Neural progenitor cell (in vitro differentiated cells): ENCODE measurements at places on chromosomes 6 and 20.

DNA sequence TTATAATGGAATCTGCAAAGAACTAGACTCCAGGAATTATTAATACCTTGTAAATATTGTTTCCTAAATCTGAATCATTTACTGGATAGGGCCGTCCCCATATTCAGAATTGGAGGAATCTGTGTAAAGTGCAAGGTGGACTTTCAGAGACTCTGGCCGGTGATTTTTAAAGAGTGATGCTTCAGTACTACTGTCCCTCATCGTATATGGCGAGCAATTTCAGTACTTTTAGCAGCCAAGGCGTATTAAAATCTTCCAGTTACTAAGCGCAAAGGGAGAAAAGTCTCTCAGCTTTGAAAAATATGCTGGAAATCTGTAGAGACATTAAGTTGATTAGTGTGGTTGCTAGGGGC lies 483 bp downstream of the SMIM26 start:
- no peaks in the 10 kb centered on the region for H3K27me3 ChIP-seq
- H3K4me3 ChIP-seq, result peak overlapping the region; percentile 73
- DNase-seq, result no peak
- no peak overlapping the region for H3K27ac ChIP-seq
- peaks cover 11% of the 10 kb centered on the region for H3K4me1 ChIP-seq

DNA sequence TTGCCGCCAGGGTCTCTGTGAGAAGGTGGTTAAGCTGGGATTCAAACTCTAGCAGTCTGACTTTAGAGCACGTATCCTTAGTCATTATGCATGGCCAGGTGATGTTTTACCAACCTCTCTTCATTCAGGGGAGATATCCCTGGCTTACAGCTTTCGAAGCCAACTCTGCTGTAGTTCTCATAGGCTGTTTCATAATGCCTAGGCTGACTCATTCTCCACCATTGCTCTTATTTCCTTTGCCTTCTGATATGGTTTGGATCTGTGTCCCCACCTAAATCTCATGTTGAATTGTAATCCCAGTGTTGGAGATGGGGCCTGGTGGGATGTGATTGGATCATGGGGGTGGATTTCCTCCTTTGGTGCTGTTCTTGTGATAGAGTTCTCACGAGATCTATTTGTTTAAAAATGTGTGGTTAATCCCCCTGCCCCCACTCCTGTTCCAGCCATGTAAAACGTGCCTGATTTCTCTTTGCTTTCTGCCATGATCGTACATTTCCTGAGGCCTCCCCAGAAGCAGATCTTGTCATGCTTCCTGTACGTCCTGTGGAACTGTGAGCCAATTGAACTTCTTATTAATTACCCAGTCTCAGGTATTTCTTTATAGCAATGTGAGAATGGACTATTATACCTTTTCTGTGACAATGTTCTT lies 94.6 kb upstream of the MAN1A1 start:
- DNase-seq, result no peak
- no peaks in the 10 kb centered on the region for H3K27me3 ChIP-seq
- H3K4me3 ChIP-seq, result no peak overlapping the region
- no peaks in the 10 kb centered on the region for H3K4me1 ChIP-seq
- no peaks in the 10 kb centered on the region for H3K36me3 ChIP-seq
- no peak overlapping the region for H3K27ac ChIP-seq

DNA sequence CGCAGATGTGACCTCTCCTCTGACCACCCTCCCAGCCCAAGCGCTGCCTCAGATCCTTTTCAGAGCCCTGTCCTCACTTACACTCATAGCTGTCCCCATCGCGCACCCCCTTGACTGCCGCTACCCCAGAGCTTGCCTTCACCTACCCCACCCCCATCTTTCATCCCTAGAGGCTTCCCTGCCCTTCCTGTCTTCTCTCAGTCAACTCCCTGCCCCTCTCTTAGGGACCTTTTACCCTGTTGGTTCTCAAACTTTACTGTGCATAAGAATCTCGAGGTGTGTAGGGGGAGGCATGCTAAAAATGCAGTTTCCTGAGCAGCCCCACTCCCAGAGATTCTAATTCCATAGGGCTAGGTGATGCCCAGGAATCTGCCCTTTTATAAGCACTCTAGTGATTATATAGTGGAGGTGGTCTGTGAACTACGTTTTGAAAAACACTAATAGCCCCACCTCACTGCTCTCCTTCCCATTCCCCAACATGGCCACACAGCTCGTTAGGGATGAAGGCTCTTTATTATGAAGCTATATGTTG lies 725 bp downstream of the TM9SF4 start:
- peak overlapping the region; percentile 75 for H3K4me3 ChIP-seq
- no peak for DNase-seq
- peaks cover 12% of the 10 kb centered on the region for H3K4me1 ChIP-seq
- peak overlapping the region; percentile 97 for H3K27ac ChIP-seq

DNA sequence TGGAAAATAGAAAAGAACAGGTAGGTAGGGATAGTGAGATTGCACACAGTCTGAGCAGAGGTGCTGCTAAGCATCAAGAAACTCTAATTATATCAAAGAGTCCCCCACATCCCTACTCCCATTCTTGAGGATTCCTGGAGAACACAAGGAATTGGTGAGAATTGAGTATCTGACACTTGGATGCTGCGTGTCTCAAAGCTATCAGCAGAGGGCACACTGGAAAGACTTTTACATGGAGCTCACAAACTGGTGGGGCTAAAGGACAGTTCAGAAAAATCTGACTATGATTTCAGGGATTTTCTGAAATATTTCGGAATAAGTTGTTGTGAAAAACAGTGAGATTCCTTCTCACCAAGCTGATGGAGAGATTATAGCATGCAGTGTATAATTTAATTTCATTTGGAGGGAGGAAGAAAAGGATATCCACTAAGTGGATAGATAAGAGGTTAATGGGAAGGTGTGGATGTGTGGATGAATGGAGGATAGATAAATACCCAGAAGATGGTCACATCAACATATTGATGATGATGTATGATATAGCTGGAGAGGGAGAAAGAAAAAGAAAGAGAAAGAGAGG lies 215.4 kb upstream of the DEFB112 start:
- peaks cover under 1% of the 10 kb centered on the region for H3K4me1 ChIP-seq
- H3K4me3 ChIP-seq, result no peak overlapping the region
- no peaks in the 10 kb centered on the region for H3K36me3 ChIP-seq
- no peak overlapping the region for H3K27ac ChIP-seq

GRCh38 chr20:10919396-10920140 lies 245.8 kb upstream of the JAG1 start:
- H3K4me1 ChIP-seq, result no peaks in the 10 kb centered on the region
- DNase-seq, result no peak
- H3K4me3 ChIP-seq, result no peak overlapping the region

DNA sequence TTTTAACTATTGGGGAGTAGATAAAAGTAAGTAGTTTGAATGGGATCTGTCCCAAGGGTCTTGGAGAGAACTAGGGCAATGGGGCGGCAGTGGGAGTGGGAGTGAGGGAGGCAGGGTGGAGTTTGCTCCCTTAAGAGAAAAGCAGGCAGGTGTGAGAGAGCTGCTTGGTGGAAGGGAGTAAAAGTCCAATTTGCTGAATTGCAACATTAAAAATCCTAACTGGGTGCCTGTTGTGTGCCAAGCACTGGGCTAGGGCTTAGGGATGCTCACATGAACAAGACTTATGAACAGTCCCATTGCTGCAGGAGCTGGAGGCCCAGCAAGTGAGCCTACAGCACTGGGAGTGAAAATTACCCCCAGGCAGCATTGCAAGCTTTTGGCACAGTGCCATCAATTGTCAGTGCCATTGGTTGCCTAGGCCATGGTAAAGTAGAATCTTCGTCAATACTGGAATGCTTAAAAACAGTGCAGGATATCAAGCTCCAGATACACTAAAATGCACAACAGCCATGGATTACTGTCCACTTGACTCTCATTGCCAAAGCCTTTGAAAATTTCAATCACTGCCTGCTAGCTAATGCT lies 277.7 kb upstream of the JARID2 start:
- no peaks in the 10 kb centered on the region for H3K36me3 ChIP-seq
- no peak overlapping the region for H3K27ac ChIP-seq
- no peaks in the 10 kb centered on the region for H3K27me3 ChIP-seq
- DNase-seq, result no peak

GRCh38 chr6:125486881-125487280 lies 185.1 kb upstream of the HDDC2 start:
- no peak overlapping the region for H3K27ac ChIP-seq
- DNase-seq, result no peak
- no peaks in the 10 kb centered on the region for H3K4me1 ChIP-seq
- no peaks in the 10 kb centered on the region for H3K36me3 ChIP-seq
- H3K4me3 ChIP-seq, result no peak overlapping the region
- H3K27me3 ChIP-seq, result no peaks in the 10 kb centered on the region

GRCh38 chr6:101404775-101405174 lies 11.3 kb downstream of the GRIK2 start:
- peaks cover 36% of the 10 kb centered on the region for H3K4me1 ChIP-seq
- DNase-seq, result no peak
- peaks cover 48% of the 10 kb centered on the region for H3K27me3 ChIP-seq
- H3K27ac ChIP-seq, result no peak overlapping the region

DNA sequence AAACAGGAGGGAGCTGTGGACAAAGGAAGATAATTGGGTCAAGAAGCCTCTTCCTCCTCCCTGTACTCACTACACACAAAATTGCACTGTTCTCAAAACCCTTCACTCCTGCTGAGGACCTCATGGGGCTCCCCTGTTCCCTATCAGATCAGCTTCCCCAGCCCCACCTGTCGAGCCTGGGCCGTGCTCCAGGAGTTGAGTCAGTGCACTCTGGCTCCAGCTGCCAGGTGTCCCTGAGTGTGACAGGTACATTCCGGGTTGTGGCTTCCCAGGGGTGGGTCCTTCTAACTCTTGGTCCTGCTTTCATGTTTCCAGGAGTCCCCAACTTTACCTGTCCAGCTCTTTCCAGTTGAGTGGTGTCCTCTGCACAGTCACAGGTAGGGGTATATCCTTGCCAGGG lies 8.4 kb downstream of the RAB5IF start:
- no peaks in the 10 kb centered on the region for H3K36me3 ChIP-seq
- no peaks in the 10 kb centered on the region for H3K27me3 ChIP-seq
- H3K4me1 ChIP-seq, result no peaks in the 10 kb centered on the region
- no peak overlapping the region for H3K27ac ChIP-seq
- no peak overlapping the region for H3K4me3 ChIP-seq

DNA sequence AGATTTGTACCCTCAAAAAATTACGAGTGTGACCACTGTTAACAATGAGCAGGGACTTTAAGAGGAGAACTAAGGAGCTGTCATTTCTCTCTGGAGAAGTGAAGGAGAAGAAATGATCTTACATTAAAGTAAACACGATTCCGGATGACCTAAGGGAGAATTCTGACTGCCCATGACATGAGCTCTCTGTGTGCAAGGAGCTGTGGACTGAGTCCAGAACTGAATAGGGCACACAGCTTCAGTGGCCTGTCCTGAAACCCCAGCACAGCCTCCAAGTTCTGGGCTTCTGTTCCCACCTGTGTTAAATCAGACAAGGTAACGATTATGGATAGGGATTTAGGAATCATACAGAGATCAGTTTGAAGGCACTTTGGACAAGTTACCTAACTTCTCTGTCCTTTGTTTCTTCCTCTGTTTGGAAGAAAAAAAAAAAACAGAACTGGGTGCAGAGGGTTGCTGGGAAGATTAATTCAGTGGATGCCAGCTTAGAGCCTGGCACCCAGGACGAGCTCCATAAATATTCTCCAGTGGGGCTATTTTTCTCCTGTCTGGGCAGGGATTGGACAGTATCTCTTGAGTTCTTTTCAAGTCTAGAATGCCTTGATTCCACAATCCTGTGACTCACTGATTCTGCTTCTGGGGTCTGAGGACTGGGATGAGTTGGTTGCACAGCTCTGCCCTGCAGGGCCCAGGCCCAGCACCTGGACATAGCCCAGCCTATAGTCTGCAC lies 65.7 kb downstream of the MRPL14 start:
- H3K4me1 ChIP-seq, result no peaks in the 10 kb centered on the region
- DNase-seq, result no peak
- H3K27me3 ChIP-seq, result no peaks in the 10 kb centered on the region
- H3K36me3 ChIP-seq, result no peaks in the 10 kb centered on the region
- H3K27ac ChIP-seq, result no peak overlapping the region

DNA sequence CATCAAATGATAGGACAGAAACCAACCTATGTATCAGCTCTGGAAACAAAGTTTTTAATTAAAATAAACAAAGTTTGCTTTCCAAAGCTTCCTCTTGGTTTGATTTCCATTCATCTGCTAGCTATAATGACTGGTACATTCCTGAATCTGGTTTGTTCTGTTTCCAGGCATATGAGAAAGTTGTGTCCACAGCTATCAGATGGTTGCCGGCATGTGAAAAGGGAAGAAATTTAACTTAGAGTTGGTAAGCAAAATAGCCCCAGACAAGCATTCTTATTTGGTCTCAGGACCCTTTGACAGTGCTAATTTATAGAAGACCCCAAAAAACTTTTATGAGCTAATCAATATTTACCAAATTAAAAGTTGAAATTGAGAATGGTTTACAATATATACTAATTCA lies 3.8 kb upstream of the RNF146 start:
- H3K27ac ChIP-seq, result no peak overlapping the region
- H3K36me3 ChIP-seq, result no peaks in the 10 kb centered on the region
- no peaks in the 10 kb centered on the region for H3K27me3 ChIP-seq
- peaks cover 6% of the 10 kb centered on the region for H3K4me1 ChIP-seq
- DNase-seq, result no peak

DNA sequence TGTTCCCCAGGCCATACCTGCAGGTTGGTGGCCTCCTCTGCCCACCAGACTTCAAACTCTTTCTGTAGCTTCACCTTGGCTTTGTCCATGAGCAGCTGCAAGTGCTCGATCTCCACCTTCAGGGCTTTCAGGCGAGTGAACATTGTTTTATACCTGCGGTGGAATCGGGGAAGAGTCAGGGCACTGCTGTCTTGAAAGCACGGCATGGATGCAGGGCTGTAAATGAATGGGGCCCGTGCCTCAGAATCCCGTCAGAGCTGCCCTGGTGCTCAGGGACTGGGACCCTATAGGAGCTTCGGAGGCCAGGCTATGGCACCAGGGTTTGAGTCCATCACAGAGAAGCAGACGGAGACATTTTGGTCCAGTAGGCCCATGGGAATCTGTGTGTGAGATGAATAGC lies 37.9 kb upstream of the KCNK16 start:
- no peaks in the 10 kb centered on the region for H3K27me3 ChIP-seq
- H3K4me3 ChIP-seq, result no peak overlapping the region
- DNase-seq, result no peak
- H3K4me1 ChIP-seq, result no peaks in the 10 kb centered on the region
- no peaks in the 10 kb centered on the region for H3K36me3 ChIP-seq
- H3K27ac ChIP-seq, result no peak overlapping the region

- H3K4me3 ChIP-seq, result no peak overlapping the region
- peaks cover 22% of the 10 kb centered on the region for H3K4me1 ChIP-seq
- no peaks in the 10 kb centered on the region for H3K36me3 ChIP-seq
- H3K27ac ChIP-seq, result no peak overlapping the region
Measured at GRCh38 chr20:17643531-17644188, 38.4 kb downstream of the RRBP1 start.

- no peaks in the 10 kb centered on the region for H3K27me3 ChIP-seq
- H3K27ac ChIP-seq, result no peak overlapping the region
- no peaks in the 10 kb centered on the region for H3K4me1 ChIP-seq
- DNase-seq, result no peak
- H3K36me3 ChIP-seq, result no peaks in the 10 kb centered on the region
Measured at GRCh38 chr6:137102851-137103492, 58.2 kb upstream of the IL20RA start.
